ENCODE measurements at places on chromosomes 7 and 10. TPM values are rescaled to one million over a fixed set of nuclear protein-coding genes. Genes with fewer than 3 reads are reported as not detected.

CPEB3 gene
- total RNA-seq, result 0.30 TPM

SLC16A9 gene
- total RNA-seq, result 1.3 TPM

MYL10 gene
- total RNA-seq, result not detected

SPDYE2B gene
- total RNA-seq, result not detected

GPNMB gene
- total RNA-seq, result 13.8 TPM

TMEM229A gene
- total RNA-seq, result not detected

COPS6 gene
- 107 TPM for total RNA-seq

TRRAP gene
- total RNA-seq, result 13.1 TPM

VWDE gene
- total RNA-seq, result 0.17 TPM

GALNT17 gene
- total RNA-seq, result under 0.01 TPM

REEP3 gene
- 40.3 TPM for total RNA-seq

LEP gene
- total RNA-seq, result not detected

SYT15B gene
- total RNA-seq, result under 0.01 TPM

FAM221A gene
- 1.0 TPM for total RNA-seq

PNLIPRP3 gene
- not detected for total RNA-seq

FASTK gene
- total RNA-seq, result 71.1 TPM

IDE gene
- total RNA-seq, result 11.7 TPM

ZCCHC24 gene
- 24.7 TPM for total RNA-seq

HOGA1 gene
- total RNA-seq, result 1.0 TPM

GIMAP6 gene
- not detected for total RNA-seq

AKR1D1 gene
- total RNA-seq, result not detected

SLC29A4 gene
- 4.2 TPM for total RNA-seq

CAV1 gene
- total RNA-seq, result 638 TPM

LARP4B gene
- 24.4 TPM for total RNA-seq

GCK gene
- 0.74 TPM for total RNA-seq

CH25H gene
- total RNA-seq, result 0.30 TPM

KCNH2 gene
- 0.15 TPM for total RNA-seq

PSMA2 gene
- 95.0 TPM for total RNA-seq

C10orf67 gene
- total RNA-seq, result not detected

Measured in bronchus fibroblast of lung (primary cell).